B cell (primary cell): ENCODE measurements at places on chromosomes 6 and 20. TPM values are rescaled to one million over a fixed set of nuclear protein-coding genes. Genes with fewer than 3 reads are reported as not detected.
A peak's percentile ranks its signal among the peaks of the same experiment; 100 is the strongest.

DNA sequence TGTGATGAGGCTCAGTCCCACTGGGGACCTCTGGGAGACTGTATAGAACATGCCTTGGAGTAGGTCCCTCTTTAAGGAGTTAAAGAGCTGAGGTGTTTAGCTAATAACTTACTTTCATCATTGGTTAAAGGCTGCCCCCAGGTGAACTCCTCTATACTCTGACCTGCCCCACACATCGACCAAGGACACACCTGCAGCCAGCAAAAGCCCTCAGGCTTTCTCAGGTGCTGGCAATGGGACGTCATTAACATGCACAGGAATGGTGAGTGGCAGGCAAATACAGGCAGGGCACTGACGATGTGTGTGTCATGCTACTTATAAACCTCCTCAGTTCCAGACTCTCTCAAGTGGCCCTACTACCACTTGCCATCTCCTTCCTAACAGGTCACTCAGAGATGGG, 366.4 kb downstream of the KIF16B start:
- DNase-seq: no peak

- no peak for DNase-seq
These were observed 36.5 kb downstream of the SYNJ2 start for GRCh38 chr6:158018041-158018771.

GRCh38 chr6:52985228-52985627, 9.9 kb downstream of the GSTA4 start:
- DNase-seq: no peak

- DNase-seq: no peak
These were observed 40.6 kb downstream of the NINL start for GRCh38 chr20:25544734-25545133.

- no peak for DNase-seq
These were observed 50.0 kb downstream of the SASH1 start for GRCh38 chr6:148392671-148393070.

THBD gene
- polyA plus RNA-seq: 0.62 and 0.78 TPM in 2 replicates

PRSS35 gene
- not detected in 2 replicates for polyA plus RNA-seq

DNA sequence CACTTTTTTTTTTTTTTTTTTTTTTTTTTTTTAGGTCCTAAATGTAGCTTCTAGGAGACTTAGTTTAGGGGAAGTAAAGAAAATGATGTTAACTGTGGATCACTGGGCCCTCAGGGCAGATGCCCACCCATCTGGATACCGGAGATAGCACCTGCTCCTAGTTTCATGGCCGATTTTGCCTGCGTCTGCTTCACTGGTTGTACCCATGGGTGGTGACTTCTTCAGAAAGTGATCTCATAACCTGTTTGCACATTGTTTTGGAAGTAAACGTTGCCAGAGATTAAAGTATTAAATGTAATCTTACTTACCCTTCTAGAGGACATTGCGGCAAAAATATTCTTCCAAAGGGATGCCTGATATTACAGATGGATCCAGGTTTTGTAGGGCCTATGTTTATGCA, 79.8 kb upstream of the SGK1 start:
- DNase-seq: no peak

HLA-DMA gene
- polyA plus RNA-seq: 925 and 1,129 TPM in 2 replicates

GJA10 gene
- not detected in 2 replicates for polyA plus RNA-seq

DNA sequence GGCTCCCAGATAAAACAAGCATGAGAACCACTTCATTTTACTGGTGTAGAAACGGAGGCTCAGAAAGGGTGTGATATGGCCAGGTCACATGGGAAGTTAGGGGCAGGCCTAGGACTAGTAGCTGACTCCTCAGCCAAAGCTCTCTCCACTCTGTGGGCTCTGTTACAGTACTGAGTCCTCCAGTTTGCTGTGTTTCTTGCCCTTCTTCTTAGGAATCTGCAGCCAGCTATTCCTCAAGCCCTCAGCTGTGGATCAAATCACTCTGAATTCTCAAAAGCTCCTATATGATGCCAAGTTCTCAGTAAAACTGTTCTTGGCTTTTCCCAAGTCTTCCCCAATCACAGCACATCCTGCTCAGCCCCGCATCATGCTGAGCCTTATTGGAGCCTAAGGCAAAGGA, 42.5 kb upstream of the ADGRF1 start:
- DNase-seq: no peak

DNA sequence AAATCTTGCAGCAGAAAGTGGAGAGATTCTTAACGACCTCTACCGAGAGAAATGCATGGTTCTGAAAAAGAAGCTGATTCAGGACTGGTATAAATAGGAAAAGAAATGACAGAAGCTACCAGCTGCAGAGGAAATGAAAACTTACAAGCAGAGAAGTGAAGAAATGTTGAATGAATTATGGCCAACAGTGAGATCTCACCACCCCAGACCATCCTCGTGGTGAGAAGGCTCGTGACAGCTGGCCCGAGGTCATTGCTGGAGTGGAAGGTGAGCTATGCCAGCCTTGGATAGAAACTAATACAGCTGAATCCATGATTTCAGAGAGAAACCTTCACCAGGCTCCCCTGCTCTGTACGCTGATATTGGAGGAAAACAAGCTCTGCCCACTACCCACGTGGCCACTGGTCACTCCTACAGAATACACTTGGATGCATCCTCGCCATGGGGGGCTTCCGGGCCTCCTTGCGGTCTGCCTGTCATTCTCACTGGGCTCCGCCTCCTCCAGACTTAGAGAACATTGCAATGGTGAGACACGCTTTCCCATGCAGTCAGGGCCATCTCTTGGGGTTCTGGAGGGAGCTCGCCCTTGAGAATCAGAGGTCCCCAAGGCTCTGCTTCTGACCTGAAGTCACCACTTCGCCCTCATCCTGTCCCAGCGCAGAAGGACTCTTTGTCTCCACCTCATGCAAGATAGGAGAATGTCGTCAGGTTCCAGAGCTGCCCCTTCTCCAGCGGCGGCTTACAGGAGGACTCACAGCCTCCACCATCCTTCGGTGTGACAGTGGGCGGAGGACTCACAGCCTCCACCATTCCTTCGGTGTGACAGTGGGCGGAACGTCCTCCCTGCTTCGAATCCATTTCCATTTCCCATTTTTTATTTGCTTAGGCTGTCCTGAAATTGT, 10.6 kb upstream of the TUBB2B start:
- DNase-seq: no peak

DNA sequence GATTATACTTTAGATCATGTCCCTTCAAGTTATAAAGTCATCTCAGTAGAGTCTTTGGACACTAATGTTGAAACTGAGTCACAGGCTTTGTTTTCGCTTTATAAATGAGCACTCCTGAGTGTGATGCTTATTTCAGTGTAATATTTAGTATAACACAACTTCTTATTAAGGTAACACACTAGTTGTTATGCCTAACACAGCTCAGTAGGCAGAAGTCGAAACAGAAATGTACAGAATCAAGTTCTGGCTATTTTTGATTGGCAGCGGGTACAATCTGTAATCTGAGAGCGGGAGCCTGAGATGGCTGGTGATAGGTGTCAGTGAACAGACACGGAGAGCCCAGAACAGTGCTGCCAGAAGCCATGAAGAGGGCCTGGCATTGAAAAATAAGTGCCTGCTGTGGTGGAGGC, 11.4 kb downstream of the HECA start:
- no peak for DNase-seq

DNA sequence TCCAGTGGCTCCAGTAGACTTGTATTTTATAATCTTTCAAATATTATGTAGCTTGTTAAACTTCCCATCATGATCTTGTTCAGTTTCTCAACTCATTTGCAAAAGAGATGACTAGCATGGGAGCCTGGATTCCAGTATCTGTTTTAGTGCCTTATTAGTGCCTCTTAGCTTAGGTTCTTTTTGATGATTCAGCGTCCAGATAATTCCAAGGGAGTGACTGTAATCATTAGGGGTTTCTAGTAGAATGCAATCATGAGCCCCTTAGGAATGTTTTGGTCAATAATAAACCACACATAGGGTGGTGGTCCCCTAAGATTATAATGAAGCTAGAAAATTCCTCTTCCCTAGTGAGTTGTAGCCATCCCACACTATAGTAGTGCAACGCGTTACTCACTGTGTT, 7.0 kb downstream of the CD2AP start:
- no peak for DNase-seq

DNA sequence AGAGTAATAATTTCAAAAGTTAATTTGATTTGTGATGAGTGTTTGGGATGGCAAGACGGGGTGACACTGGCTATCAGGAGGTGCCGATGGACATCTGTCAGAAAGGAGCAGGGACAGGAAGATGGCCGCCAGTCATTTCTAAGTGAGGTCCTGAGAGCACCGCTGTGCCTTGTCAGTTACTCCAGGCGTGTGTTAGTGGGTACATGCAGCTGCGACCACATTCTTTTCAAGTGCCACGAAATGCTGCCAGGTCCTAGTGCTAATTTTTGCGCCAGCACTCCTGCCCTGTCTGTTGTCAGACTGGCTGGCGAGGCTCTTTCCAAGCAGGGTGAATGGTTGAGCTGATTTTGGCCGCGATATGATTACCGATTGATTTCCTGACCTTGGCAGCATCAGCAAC, 64.6 kb upstream of the INSM1 start:
- DNase-seq: no peak

GRCh38 chr20:33477386-33478234, 12.3 kb upstream of the CBFA2T2 start:
- DNase-seq: no peak

DNA sequence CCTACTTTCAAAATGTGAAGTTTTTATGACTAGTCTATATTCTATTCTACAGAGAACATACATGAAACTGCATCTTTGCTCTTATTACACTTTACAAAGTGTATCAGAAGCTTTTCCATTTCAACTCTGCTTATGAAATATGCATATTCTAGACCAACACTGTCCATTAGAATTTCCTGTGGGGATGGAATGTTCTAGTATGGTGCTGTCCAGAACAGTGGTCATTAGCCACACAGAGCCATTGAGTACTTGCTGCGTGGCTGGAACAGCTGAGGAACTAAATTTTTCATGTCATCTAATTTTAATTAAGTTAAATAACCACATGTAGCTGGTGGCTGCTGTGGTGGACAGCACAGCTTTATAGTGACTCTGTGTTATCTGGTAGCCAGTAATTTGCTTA, 105.9 kb upstream of the PDE10A start:
- no peak for DNase-seq

- DNase-seq: no peak
These were observed 1.0 kb downstream of the HELZ2 start for GRCh38 chr20:63572788-63573646.

DNA sequence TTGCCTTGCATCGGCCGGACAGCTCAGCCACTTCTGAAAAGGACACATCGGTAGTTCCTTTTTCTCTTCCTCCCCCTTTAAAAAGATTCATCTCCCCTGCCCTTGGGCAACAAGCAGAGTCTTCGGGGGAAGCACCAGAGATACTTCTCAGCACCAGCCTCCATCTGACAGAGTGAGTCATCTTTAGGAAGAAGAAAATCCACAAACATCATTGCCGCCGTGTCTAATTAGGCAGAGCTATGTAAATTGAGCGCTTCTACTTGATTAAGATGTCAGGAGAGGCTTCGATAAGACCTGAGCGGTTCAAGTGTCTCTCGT, 186.4 kb downstream of the TAF4 start:
- no peak for DNase-seq

- DNase-seq: no peak
These were observed 44.4 kb downstream of the DSTN start for GRCh38 chr20:17614176-17614811.

PLAGL2 gene
- polyA plus RNA-seq: 4.3 and 4.4 TPM in 2 replicates

DNA sequence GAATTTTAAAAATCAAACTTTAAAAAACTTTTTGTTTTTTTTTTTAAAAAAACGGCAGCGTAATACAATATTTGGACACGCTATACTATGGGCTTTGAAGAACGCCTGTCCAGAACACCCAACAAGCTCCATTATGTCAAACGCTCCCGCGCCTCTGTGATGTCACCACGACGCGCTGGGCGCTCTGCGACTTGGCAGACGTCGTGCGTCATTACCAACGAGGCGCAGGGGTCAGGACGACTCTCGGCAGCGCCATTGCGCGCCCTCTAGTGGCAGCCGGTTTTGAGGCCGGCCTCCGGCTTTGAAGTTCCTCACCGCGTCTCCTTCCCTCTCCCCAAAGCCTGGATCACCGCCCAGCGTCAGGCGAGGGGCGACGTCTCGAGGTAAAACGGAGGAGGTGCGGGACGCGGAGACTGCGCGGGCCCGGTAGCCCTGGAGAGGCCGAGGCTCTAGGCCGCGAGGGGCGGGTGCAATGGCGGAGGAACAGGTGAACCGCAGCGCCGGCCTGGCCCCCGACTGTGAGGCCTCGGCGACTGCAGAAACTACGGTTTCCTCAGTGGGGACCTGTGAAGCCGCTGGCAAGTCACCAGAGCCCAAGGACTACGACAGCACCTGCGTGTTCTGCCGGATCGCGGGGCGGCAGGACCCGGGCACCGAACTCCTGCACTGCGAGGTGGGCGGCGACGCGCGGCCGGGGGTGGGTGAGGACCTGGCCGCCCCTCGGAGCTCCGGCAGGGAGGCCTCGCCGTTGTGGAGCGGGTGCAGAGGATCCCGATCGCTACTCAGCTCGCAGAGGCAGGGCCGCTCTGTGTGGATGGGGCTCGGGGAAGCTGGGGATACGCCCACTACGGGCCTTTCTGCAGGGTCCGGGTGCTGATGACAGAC, at the start of gene HINT3:
Gene HINT3, plus strand, starts transcription at position 265 of the 885 bp plus-strand sequence. Its CDS starts 208 bp downstream, at position 473.
- DNase-seq: peak; percentile 98

MYT1 gene
- polyA plus RNA-seq: 0.49 and 0.55 TPM in 2 replicates

CYP39A1 gene
- polyA plus RNA-seq: not detected in 2 replicates

CST4 gene
- not detected in 2 replicates for polyA plus RNA-seq

- no peak for DNase-seq
These were observed 402.0 kb downstream of the MAFB start for GRCh38 chr20:40286975-40287531.

GRCh38 chr20:15890407-15890982, 682.8 kb downstream of the KIF16B start:
- no peak for DNase-seq

DNA sequence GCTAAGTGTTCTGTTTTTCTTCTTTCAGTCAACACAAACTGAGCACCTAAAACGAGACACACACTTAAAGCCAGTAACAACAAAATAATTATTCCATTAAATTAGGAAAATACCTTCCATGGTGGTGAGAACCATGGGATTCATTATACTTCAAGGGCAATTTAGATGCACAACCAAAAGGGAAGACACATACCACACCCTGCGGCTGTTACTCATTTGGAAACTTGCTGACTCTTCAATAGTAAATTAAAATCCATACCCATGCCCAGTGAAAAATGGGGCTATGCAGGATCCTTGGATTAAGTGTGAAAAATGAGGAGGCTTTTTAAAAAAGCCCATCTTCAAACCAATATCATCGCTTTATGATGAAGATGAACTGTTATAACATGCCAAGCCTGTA, 142.7 kb downstream of the GJA10 start:
- DNase-seq: no peak

GJA1 gene
- polyA plus RNA-seq: not detected in 2 replicates

EEF1A1 gene
- polyA plus RNA-seq: 9,254 and 9,671 TPM in 2 replicates

CALHM4 gene
- polyA plus RNA-seq: not detected in 2 replicates

MACROD2 gene
- polyA plus RNA-seq: 6.7 and 8.0 TPM in 2 replicates

KLC4 gene
- 30.6 and 33.0 TPM in 2 replicates for polyA plus RNA-seq

BIRC7 gene
- 0.12 TPM in 1 of 2 replicates, not detected in the other for polyA plus RNA-seq
